ENCODE measurements at places on chromosomes 16 and 17.

DNA sequence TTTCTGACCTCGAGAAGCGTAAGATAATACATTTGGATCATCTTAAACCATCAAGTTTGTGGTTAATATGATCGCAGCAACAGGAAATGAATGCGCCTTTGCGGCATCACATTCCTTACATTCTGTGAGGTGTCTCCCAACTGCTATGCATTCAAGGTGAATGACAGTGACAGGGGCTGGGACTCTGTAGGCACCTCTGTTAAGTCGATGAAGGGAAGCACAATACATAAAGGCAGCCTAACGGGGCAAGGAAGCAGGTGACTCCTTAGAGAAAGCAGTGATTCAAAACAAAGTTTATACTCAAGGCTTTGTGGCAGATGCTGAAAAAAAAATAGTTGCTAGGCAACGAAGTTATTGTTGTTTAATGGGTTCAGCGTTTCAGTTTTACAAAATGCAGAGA, 21.6 kb upstream of the EVPL start:
- no peak for DNase-seq

GRCh38 chr16:71670537-71670936, 44.6 kb downstream of the MARVELD3 start:
- no peak for DNase-seq

- no peak for DNase-seq
Measured at GRCh38 chr16:1865902-1866690, 5.9 kb downstream of the MEIOB start.

- DNase-seq: no peak
Measured at GRCh38 chr16:9437115-9437514, 345.7 kb downstream of the HAPSTR1 start.

GRCh38 chr17:38701504-38702165, 3.4 kb upstream of the MLLT6 start:
- peak; percentile 60 for DNase-seq

DNA sequence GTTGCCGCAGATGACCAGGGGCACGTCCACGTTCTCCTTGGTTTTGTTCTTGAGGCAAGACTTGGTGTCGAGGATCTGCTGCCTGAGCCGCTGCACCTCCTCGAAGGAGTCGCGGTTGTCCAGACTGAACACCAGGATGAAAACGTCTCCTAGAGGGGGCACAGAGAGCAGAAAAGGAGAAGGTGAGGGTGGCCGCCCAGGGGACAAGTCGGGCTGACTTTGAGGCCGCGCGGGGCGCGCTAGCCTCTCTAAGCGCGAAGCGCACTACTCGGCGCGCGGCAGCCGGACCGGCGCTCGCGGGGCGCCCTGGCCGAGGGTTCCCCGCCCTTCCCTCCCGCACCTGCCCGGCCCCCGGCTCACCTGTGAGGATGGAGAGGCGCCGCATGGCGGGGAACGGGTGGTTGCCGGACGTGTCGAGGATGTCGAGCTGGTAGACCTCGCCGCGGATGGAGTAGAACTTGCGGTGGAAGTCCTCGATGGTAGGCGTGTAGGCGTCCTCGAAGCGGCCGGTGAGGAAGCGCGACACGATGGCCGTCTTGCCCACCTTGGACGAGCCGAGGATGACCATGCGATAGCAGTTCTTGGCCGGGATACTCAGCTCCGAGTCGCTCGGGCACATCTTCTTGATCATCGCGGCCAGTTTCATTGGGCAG, 533 bp downstream of the RASD1 start:
- no peak for DNase-seq

DNA sequence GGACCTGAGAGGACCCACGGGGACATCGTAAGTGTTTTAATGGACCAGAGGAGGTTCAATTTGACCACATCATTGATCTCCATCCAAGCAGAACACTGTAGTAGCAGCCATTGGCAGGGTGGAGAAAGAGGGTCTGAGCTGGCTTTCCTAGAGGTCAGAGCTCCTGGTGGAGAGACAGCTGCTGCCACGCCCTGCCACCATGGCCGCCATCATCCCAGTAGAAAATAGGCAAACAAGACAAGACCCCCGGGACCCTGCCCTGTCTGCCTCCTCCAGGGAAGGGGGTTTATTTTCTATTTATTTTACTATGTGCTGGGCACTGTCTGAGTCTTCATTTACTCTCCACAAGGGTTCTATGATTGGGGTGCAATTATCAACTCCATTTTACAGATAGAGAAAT, 11.4 kb upstream of the ITGA3 start:
- no peak for DNase-seq

DNA sequence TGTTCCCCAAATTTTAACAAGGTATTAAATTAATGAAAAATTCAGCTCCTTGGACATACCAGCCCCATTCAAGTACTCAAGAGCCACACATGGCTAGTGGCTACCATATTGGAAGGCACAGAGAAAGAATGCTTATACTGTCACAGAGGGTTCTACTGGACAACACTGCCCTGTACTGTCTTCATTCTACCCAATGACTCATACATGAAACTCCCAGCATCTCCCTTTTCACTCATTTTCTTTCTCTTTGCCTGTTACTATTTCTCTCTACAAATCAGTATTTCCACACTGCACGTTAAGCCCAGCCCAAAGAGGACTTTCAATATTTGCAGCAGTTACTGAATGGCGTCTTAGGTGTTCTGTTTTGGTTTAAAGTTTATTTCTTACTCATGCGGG, 72.1 kb upstream of the RCVRN start:
- no peak for DNase-seq

GRCh38 chr17:71799657-71800056, 321.2 kb upstream of the SOX9 start:
- DNase-seq: no peak

GRCh38 chr16:85970738-85971137, 71.8 kb downstream of the IRF8 start:
- DNase-seq: no peak

GRCh38 chr17:75459590-75460267, 3.3 kb downstream of the TMEM94 start:
- DNase-seq: no peak

GRCh38 chr17:32988481-32989101, 3.1 kb upstream of the SPACA3 start:
- no peak for DNase-seq

GRCh38 chr16:19680881-19681340, 37.1 kb downstream of the KNOP1 start:
- DNase-seq: no peak

- DNase-seq: no peak
Measured at GRCh38 chr16:2848933-2849725, 8.8 kb downstream of the PRSS22 start.

- no peak for DNase-seq
Measured at GRCh38 chr17:30352240-30352814, 18.5 kb upstream of the TMIGD1 start.

DNA sequence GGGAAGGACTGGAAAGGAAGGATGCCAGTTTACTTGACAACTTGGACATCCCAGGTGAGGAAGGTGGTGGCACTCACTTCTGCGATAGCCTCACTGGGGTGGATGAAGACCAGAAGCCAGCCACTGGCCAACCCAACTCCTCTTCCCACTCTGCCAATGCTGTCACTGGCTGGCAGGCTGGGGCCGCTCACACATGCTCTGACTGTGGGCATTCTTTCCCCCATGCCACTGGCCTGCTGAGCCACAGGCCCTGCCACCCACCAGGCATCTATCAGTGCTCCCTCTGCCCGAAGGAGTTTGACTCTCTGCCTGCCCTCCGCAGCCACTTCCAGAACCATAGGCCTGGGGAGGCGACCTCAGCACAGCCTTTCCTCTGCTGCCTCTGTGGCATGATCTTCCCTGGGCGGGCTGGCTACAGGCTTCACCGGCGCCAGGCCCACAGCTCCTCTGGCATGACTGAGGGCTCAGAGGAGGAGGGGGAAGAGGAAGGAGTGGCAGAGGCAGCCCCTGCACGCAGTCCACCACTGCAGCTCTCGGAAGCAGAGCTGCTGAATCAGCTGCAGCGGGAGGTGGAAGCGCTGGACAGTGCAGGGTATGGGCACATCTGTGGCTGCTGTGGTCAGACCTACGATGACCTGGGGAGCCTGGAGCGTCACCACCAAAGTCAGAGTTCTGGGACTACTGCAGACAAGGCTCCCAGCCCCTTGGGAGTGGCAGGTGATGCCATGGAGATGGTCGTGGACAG, 4.5 kb downstream of the ZNF646 start:
- no peak for DNase-seq

GRCh38 chr16:64626776-64627175, 495.1 kb downstream of the CDH11 start:
- DNase-seq: no peak

DNA sequence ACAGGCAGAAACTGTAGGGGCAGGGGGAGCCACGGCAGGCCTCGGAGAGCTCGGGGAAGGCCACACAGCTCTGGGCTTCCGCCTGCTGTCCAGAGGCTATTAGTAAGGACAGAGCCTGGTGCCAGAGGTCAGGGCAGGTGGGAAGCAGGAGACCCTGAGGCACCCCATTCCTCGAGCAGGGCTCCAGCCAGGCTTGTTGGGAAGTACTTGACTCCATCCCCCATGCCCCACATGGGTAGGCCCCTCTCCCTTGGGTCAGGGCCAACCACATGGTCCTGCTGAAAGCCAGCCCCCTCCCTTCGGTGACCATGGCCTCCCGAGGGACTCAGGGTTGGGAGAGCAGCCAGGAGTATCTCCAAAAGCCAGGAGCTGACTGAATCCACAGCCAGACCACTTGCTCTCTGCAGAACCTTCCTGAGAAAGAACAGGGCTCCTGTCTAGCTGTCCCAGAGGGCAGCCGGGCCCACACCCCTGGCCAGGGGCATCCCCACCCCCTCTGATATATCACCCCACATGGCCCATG, 17.4 kb upstream of the MPRIP start:
- no peak for DNase-seq

GRCh38 chr16:23410176-23410575, 42.8 kb downstream of the COG7 start:
- DNase-seq: no peak

- DNase-seq: no peak
Measured at GRCh38 chr16:710500-711075, 4.3 kb upstream of the METRN start.

- no peak for DNase-seq
Measured at GRCh38 chr17:49071106-49071505, 61.5 kb upstream of the B4GALNT2 start.

DNA sequence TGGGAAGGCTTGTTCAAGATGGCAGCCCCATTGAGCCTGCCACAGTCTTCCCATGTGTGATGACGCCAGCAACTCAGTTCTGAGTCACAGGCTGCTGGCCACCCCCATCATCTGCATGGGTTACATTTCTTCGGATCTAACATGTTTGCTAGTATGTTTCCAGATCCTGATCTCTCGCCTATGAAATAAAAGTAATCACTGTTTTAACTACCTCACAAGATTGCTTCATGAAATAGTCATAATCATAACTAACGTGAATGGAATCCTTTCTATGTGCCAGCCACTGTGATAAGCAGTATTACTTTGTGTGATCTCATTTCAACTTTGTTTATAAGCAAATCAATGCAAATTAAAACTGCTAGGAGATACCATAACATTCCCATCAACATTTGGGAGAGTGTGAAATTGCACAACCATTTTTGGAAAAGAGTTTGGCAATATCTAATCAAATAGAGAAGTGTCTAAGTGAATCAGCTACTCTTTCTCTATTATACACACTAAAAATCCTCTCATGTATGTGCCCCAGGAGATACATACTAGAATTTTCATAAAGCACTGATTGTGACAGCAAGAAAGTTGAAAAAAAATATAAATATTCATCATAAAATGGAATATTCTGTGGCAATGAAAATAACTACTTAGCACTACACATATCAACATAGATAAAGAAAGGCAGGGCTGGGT, 300.2 kb upstream of the IRX5 start:
- no peak for DNase-seq

DNA sequence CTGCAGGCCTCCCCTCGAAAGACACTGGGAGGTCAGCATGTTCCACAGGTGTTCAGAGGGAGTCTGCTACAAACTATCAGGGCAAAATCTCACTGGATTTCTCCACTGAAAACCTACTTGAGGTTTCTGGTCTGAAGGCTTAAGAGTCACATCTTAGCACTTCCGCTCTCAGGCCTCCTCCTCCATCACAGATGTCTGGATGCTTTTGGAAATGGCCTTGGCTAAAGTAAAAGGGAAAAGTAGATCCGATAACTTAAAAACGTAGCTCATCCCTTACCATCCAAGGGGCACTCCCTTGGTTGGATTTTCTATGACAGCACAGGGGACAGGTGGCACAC, 14.4 kb downstream of the GINS2 start:
- no peak for DNase-seq

DNA sequence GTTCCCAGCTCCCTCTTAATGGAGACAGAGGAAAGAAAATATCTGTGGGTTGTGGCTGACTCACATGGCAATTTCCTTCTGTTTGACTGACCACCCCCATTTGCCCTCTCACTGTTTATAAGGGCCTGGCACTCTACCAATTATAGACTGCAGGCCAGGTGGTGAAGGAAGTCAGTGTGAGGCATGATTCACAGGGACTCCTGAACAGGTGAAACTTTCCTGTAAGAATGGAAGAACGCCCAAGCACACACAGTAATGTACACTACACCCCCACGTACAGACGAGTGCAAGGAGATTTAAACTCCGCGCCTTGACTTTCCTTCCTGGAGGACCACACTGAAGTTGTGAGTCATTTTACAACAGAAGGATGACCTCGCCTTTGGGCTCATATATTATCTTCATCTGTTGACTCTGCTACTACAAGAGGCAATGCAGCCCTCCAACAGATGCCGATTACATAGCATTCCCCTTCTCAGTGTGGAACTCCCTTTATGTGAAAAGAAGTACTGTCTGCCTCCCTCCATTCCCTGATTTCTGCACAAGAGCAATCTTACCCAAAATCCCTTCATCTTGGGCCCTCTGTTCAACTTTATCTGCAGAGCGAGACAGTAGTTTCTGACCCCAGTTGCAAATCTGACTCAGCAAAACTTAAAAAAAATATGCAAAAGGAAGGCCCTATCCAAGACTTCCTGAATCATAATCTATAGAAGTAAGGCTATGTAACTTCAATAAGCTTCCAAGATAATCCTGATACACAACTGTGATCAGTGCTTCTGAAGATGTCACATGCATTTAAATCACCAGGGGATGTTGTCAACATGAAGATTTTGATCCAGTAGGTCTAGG, 163.6 kb downstream of the SHISA6 start:
- no peak for DNase-seq

- no peak for DNase-seq
Measured at GRCh38 chr17:49455272-49455861, 39.7 kb upstream of the NGFR start.

GRCh38 chr17:63646488-63646806, 24.2 kb downstream of the MAP3K3 start:
- DNase-seq: no peak

DNA sequence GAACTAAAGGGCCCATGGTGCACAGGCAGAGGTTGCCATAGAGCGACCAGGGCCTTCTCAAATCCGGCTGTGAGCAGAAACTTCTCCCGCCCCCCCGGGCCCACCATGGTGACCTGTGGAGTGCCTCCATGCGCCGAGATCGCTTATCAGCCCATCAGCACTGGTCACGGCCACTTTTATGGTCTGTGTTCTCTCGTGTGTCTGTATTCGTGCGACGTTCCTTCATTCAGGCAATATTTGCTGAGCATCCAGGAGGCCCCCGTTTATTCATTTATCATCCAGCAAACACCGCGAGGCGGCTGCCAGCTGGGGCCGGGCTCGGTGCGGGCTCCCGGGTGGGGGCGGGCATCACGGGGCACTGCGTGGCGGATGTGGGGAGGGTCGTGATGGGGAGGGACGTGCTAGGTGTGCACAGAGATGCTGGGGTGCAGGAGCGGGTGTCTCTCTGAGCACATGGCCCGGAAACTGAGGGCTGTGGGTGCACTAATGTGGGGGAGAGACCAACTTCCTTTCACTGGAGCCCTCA, 88.0 kb upstream of the CBX4 start:
- peak; percentile 9 for DNase-seq

GRCh38 chr17:50051606-50052005, 4.3 kb upstream of the ITGA3 start:
- no peak for DNase-seq

Data from activated naive CD4-positive, alpha-beta T cell (primary cell).